ENCODE measurements at places on chromosomes 2 and 18.

DNA sequence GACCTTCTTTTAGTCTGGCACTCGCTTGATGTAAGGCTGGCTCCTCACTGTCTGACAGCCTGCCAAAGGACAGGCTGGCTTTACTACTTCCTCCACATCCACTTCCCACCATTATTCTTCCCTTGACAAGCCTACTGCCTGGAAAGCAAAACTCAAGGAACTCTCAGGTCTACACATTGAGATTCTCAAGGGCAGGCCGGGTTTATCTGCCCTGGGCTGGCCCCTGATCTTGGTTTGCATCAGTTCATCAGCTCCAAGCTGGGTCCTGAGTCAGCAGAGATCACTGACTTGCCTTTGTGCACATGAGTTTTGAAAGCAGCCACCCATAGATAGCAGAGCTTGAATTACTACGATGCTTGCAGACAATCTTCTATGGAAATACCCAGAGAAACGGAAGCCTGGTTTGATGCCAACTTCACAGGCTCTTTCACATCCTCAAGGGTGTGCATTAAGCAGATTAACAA is 53.9 kb downstream of the KCTD18 start:
- no peak for DNase-seq

DNA sequence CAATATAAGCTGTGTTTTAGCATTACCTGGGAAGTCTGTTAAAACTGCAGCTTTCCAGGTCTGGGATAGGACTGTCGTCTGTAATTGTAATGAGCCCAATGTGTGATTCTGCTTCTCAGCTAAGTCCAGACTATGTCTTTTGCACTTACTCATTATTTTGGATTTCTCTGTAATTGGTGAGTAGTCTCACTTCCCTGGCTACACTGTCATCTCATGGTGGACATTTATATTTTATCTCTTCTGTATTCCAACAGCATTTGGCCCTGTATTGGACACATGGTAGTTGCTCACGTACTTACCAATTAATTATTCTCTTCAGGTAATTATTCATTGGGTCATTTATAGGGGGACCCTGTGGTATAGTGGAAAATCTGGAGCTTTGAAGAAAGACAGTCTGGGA is 28.0 kb downstream of the LHCGR start:
- peak; percentile 15 for DNase-seq

DNA sequence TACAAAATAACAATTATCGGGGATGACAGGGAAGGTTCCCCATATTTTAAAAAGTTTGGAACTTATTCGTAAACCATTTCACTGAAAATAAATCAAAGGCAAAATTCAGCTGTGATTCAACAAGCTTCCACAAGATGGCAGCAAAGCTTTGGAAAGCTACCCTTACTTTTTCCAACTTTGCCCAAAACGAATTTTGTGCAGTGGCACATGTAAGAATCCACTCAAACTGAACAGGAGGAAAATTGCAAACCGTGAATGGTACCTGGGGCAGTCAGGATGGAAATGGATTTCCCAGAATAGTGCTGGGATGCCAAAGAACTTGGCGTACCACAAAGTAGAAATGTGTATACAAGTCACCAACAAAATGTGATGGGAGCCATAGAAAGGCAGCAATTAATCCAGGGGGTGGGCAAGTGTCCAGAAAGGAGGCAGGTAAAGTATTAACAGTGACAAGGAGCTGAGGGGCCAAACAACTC is 10.7 kb downstream of the RPL31 start:
- DNase-seq = peak; percentile 63

DNA sequence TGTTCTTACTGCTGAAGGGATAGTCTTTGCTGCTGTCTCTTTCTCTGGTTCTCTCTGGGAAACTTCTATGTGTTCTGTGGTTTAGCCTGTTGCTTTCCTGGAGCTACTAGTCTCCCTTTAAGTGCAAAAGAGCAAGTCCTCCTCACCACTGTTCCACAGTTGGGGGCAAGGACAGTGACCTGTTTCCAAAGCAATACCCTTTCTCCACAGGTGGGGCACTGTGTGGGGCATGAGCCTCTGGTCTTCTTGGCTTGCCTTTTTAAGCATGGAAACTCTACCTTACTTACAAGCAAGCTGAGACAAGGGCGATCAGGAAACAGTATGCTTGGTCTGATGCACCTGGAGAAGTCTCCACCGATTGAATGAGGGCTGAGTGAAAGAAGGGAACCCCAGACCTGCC is 156.7 kb downstream of the CPS1 start:
- no peak for DNase-seq
